Hypothalamus (tissue), 51 donors: ENCODE measurements at places on chromosomes 2 and 18.

- DNase-seq: no peak
Observed at GRCh38 chr2:180366481-180366880, 359.4 kb upstream of the CWC22 start.

GRCh38 chr2:84905181-84906107, at the start of gene TMSB10:
Gene TMSB10, plus strand, starts transcription at chr2:84905656.
- DNase-seq: peak; percentile 27

DNA sequence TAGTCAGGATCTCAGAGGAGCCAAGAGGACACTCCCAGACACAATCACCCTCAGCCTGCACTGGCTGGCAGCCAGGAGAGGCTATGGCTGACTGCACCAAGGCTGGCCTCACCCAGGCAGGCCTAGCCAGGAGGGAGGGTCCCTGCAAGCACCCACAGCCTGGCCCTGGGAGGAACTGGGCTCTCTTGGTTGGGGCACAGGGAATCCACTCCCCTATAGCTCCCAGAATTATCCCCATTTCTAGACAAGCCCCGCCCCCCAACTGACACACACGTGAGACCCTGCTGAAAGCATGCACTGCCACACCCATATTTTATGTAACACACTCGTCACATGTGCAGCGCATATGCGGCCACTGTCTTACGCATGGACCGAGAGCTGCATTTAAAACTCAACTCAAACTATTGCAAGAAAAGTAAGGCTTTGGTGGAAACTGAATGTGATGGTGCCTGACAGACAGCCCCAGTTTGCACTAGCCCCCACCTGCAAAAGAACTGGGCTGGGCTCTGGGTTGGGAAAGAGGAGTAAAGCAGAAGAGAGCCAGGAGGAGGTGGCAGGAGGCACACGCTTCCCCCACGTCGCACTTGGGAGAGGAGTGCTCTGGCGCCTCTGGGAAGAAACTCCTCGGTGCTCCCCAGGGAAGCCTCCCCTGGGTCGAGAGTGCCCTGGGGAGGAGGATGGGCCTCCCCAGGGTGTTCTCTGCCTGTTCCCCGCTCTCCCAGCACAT, 28.9 kb upstream of the ARHGEF4 start:
- no peak for DNase-seq

DNA sequence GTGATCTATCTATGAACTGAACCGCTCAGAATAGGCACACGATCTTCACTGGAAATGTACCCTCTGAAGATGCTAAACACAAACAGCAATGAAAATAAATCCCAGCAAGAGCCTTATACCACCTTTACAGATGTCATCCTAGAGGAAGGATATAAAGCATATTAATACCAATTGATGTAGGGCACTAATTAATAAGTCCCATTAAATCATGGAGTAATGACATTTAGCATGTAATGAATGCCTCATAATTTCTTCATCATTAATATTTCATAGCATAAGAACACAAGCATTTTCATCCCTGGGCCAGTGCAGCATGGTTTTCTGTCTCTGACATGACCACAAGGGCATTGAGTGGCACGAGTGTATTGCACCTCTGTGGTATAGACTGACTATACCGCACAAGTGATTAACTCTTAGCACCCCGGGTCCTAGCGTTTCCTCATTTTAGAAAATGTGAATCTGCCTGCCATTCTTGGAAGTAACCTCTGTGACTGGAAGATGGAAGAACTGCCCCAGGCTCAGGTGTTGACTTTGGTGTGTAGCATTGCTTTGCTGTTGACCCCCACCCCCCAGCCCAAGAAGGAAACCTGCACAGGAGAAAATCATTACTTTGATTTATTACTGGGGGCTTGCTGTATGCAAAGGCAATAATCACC, 1.4 kb upstream of the TMEM178A start:
- no peak for DNase-seq

- peak; percentile 36 for DNase-seq
Observed at GRCh38 chr18:58135701-58136331, 91.8 kb downstream of the NEDD4L start.

GRCh38 chr2:9594366-9595054, 36.3 kb downstream of the YWHAQ start:
- no peak for DNase-seq

DNA sequence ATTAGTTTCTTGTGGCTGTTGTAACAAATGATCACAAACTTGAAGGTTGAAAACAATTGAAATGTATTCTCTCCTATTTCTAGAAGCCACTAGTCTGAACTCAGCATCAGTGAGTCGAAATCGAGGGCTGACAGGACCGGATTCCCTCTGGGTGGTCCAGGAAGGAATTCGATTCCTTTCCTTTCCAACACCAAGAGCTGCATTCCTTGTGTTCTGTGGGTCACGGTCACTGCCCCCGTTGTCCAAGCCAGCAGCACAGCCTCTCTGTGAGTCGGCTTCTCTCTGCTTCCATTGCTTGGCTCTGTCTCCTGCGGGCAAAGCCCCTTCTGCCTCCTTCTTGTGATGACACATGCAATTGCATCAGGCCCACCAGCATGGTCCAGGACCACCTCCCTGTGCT, 67.3 kb downstream of the SMIM21 start:
- DNase-seq: no peak
